Adipocyte (in vitro differentiated cells): ENCODE measurements at places on chromosomes 1 and 21.

GRCh38 chr1:151975311-151976014 lies 18.2 kb downstream of the S100A10 start:
- DNase-seq = no peak

DNA sequence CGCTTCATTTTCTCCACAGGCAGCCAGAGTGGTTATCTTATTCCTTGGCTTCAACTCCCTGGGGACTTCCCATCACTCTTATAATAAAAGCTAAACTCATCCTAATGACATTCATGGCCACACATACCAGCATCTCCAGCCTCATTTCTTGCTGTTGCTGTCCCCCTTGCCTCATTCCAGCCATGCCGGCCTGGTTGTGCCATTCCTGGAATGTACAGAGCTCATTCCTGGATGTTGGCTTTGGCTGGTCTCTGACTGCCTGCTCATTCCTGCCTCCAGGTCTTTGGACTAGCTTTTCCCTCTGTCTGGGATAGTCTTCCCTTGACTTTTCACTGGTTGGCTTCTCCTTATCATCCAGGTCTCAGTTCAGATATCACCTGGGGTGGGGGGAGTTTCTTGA lies 2.4 kb upstream of the PEF1 start:
- DNase-seq = peak; percentile 44

- DNase-seq = no peak
Observed at GRCh38 chr21:38815060-38815405, 9.3 kb downstream of the ETS2 start.

- DNase-seq = peak; percentile 43
Observed at GRCh38 chr1:208203848-208204609, 40.2 kb downstream of the PLXNA2 start.

- peak; percentile 73 for DNase-seq
Observed at GRCh38 chr1:116290085-116290705, 82.8 kb upstream of the ATP1A1 start.

DNA sequence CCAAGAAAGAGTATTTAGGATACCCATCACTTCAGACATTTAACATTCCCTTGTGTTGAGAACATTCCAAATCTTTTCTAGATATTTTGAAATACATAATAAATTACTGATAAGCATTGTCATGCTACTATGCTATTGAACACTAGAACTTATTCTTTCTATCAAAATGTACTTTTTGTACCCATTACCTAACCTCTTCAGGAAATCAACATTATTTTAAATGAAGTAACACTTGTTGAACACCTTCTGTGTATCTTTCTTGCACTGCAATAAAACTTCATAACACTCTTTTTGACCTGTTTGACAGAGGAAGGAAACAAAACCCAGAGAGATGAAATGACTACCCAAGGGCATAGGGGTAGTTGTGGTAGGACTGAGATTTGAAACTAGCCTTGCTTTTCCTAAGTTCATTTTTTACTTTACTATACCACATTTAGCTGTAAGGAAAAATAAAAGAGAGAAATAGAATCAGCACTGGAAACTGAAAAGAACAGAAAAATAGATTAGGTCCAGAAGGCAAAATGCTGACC lies 99.4 kb downstream of the UCHL5 start:
- no peak for DNase-seq

DNA sequence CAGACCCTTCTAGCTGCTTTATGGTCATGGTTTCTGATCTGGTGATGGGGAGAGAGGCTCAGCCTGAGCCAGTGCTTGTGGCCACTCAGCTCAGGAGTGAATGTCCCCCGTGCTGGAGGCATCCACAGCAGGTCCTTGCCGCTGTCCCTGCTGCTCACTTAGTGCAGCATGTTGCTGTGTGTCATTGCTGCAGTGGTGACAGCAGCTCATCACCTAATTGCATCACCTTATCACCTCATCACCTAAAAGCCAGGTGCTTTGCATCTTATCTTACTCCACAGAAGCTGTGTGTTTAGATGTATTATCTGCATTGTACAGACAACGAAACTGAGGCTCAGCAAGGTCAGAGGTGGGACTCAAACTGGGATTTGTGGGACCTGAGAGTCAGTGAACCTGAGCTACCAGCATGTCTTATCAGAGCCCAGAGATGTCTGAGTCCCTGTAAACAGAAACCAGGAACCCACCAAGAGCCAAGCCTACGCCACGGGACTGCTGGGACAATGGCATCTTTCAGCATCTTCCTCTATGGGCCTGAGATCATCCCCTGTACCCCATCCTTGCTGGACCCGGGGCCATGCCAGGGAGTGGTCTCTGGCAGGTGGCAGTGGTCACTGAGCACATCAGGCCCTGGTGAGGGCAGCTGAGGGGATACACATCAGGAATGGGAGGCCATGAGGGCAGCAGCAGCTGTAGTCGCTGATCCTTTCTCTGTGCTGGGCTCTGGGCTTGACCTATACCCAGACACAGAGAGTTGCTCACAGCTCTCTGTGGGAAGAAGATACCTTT lies 6.5 kb downstream of the PODN start:
- DNase-seq = no peak

DNA sequence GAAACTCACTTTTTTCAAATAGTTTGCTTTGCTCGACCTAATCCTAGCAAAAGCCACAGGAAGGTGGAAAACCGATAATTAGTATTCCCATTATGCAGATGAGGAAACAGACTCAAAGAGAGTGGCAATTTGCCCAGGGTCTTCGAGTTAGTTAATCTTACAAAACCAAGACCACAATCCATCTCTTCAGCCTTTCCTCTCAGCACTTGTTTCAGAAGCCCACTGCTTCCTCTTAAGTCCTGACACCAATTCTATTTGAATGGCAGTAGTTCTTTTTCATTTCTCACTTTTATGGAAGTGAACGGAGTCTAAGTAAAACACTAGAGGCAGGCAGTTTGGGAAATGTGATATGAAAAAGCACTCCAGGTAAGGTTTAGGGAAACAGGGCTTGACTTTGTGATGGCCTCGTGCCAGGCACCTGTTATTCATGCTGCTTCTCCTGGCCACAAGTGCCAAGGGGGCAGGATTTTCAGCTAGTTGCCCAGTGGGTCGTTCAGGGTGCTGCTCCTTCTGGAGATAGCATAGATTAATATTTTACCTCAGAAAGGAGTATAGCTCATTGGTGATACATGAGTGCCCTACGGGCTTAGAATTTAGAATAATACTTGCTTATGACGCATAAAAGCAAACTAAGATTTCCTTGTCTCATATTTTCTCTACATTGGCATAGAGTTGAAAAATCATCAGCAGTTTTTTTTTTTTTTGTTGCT lies 76.6 kb upstream of the NRIP1 start:
- DNase-seq = no peak

DNA sequence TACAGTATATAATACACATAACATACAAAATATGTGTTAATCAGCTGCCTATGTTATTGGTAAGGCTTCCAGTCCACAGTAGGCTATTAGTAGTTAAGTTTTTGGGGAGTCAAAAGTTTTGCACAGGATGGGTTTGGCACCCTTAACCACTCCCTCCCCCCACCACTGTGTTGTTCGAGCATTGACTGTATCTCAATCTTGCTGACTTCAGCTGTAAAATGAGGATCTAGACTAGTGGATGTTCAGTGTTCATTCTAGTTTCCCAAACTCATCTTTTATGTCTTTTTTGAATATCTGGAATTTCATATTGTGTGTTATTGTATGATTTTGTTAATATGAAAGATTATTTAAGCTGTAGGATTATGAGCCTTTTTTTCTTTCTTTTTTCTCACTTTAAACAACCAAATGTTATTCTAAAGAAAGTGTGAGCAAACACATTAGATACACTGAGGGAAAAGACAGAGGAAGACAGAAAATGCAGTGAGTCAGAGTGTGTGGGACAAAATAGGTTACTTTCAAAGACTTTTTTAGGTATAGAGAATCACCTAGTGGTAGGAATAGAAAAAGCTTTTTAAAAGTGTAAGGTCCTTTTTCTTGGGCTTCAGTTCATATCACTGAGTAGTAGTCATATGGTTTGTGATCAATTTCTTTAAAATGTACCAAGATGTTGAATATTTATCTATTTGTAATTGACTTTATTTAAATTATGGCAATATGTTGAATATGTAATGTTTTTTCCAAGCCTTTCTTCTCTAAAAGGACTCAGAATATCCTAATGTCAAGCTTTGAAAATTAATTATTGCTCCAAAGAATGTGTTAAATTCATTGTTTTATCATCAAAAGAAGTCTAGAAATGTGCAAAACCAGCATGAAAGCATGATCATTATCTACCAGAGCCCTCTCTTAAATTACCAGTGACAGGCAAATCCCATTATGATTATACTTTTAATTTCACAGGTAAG lies 17.9 kb upstream of the CENPF start:
- peak; percentile 82 for DNase-seq

DNA sequence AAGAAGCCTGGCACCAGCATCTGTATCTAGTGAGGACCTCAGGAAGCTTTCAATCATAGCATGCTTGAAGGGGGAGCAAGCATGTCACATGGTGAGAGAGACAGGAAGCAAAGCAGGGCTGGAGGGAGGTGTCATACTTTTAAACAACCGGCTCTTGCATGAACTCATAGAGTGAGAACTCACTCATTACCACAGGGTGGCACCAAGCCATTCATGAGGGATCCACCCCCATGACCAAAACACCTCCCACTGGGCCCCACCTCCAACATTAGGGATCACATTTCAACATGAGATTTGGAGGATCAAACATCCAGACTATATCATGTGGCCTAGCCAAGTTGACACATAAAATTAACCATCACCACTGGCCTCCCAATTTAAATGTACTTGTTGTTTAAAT lies 125.1 kb upstream of the KCND3 start:
- DNase-seq = no peak

- DNase-seq = peak; percentile 93
Observed at GRCh38 chr1:58584082-58584895, 7.2 kb upstream of the TACSTD2 start.

GRCh38 chr1:37177230-37177864 lies 143.0 kb upstream of the GRIK3 start:
- peak; percentile 1 for DNase-seq

DNA sequence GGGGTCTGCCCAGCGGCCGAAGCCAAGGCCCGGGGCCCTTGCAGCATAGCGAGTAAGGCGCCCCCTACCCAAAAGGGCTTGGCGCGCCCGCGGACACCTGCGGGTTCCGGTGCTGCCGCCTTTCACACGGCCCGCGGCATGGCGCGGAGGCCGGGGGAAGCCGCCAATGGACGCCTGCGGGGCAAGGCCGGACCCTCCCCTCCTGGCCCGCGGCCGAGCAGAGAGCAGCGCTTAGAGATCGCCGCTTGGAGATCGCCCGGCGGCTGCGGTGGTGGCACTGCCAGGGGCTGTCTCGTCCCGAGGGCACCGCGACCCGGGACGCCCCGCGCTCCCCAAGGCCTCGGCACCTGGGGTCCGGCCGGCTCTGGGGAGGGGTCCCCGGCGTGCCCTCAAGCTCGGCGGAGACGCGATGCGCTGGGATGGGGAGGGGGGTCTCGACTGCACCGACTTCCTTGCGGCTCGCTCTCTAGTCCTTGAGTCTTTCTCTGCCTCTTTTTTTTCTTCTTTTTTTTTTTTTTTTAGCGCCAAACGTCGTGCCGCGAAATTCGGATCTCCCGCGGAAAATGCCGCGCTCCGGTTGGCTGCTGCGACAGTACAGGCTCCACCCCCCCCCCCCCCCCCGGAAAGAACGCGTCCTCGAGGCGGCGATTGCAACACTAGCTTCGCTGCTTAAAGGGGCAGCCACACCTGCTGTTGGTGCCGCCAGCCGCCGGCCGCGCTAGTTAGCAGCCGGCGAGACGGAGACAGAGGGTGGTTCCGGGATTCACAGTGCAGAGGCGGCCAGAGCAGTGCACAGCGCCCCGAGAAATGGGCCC lies at the start of gene E2F2:
Gene E2F2 (minus strand): TSS at position 487 of the 815 bp plus-strand sequence. CDS start 440 bp downstream, at position 47.
- peak; percentile 96 for DNase-seq
